ENCODE measurements at places on chromosomes 3 and 15.

DNA sequence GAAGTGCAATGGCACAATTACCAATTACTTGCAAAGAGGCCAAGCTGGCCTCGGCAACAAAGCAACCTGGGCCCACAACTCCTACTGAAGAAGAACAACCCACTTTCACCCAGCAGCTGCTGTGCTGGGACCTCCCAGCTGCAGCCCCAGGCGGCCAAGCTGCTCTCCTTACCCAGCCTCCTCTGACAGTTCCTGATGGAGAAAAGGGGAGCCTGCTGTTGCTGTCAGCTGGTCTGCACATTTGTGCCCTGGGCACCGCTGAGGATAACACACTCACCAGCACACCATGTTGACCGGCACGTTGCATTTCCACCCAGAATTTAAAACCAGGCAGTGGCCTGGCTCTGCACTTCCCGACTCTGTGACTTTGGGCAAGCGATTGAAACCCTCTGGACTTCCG lies 33.6 kb downstream of the SSUH2 start:
- no peak for DNase-seq

- peak; percentile 63 for DNase-seq
Measured at GRCh38 chr3:182683453-182683852, 109.9 kb upstream of the ATP11B start.

DNA sequence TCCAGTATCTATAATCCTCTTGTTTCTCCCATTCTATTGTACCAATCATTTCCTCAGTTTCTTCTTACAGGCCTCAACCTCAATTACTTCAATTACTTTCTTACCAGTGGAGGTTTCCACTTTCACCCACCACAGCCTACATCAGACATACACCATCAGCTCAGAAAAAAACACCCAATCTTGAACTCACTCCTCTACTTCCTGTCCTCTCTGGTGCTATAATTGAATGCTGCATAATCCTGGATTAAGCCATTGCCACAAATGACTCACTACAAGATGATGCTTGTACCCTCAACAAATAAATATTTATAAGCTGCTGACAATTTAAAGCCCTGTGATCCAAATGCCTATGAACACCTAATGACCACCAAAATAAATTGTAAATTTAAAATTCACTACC lies 18.5 kb downstream of the RYK start:
- no peak for DNase-seq

DNA sequence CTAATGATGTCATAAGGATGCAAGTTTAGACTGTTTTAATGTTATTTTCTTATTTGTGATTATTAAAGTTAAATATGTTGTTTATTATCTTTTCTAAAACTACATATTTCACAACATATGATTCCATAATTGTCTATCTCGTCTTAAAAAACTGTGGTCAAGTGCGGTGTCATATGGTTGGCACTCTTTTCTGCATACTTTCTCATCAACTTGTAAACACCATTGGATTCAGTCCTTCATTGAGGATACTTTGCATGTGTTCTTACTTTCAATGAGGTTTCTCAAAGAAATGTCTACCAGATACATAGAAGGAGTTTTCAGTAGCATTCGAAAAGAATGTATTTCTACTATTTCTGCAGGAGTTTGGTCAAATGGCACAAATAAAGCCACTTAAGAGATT lies 22.0 kb upstream of the ALPK3 start:
- DNase-seq, result no peak

GRCh38 chr15:76974456-76975036 lies 20.4 kb upstream of the PSTPIP1 start:
- DNase-seq, result no peak

- DNase-seq, result no peak
Measured at GRCh38 chr3:196246612-196247308, 30.4 kb downstream of the SLC51A start.

DNA sequence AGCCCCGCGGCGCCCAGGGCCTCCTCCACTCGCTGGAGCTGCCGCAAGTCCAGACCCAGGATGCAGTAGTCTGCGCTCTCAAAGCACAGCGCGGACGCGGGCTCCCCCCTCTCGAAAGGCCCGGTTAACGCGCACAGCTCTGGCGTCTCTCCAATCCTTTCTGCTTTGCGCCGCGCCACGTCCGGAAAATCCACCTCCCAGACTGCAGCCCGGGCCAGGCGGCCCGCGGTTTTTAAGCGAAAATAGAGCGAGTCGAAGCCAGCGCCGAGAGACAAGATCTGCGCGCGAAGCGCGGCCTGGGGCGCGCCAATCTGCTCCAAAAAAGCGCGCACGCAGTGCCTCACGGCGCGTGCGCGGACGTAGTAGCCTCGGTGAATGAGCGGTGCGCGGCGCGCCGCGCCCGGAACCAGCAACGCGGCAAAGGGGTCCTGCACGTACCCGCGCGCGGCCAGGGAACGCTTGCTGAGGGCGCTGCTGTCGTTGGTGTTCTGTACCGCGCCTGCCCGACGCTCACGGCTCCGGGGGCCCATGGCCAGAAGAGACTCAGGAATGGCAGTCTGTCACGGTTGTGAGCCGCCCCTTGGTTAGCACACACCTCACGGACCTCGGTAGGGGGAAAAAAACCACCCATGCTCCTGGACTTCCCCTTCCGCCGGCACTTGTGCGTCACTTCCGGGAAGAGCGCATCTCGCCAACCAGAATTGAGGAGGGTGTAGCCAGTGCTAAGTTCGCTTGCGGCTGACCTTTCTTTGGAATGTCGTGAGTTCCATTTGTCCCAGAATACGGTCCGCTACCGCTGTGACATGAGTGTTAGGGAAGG lies at the start of gene LCMT2:
Gene LCMT2, minus strand, starts transcription at position 614 of the 820 bp plus-strand sequence. Its CDS starts 84 bp downstream, at position 530.
- DNase-seq, result peak; percentile 91

GRCh38 chr3:44510000-44510368 lies 32.5 kb upstream of the ZNF445 start:
- DNase-seq, result no peak

DNA sequence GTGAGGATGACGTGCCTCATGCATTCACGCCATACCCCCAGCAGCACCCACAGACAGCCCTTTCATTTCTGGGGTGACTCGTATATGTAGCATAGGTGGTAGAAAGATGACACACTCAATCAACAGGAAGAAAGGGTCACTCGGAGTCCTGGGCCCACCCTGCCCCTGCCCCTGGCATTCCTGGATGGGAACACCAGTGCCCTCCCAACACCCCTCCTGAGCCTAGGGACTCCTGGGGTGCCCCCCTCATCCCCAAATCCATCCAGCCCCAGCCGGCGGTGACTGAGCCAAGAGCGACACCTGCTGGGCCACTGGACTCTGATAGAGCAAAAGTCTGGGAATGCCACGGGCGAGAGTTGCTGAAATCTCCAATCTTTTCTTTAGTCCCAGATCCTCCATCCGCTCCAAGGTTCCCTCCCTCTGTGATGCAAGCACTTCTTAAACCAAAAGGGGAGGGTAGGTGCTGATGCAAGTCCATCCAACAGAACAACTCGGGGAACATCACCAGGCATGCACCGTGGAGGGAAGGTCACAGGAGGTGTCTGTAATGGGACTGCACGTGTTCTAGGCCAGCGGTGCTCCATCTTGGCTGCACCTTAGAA lies 31.1 kb downstream of the ACAN start:
- peak; percentile 20 for DNase-seq

DNA sequence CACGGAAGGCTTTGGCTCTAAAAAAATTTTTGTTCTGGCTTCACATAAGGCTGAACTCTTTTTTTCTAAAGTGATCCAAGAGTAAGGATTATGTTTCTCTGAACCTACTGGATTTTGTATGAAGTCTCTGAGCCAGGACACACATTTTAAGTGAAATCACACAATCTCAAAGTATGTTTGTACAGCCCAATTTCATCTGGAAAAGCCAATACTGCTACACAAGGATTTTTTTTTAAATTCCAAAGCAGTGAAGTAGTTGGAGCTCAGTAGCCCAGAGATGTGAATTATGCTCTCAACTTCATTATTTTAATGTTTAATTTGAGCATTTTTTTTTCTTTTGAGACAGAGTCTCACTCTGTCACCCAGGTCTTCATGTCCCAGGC lies 243.9 kb downstream of the FAM43A start:
- no peak for DNase-seq

- no peak for DNase-seq
Measured at GRCh38 chr3:67018105-67018788, 20.1 kb downstream of the KBTBD8 start.

- no peak for DNase-seq
Measured at GRCh38 chr3:76308541-76308940, 523.2 kb upstream of the ZNF717 start.

DNA sequence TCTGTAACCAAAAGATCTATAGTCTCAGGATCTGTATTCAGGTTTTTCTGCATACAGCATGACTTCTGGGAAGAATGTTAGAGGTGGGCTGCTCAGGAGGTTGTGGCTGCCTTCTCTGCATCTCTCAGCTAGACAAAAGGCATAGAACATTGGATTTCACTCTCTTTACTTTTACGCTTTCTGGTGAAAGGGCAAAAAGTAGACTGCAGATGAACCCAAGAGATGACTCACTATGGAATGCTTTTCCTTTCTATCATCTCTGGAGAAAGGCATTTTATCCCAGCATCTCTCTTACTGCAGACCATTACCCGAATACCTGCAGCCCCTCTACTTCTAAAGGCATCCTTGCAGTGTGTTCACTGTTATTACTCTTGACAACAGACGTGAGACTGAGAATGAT lies 222.2 kb downstream of the WNT5A start:
- DNase-seq, result no peak

- DNase-seq, result no peak
Measured at GRCh38 chr3:49157289-49157688, 8.8 kb downstream of the CCDC71 start.

GRCh38 chr15:58260205-58260724 lies 122.1 kb downstream of the AQP9 start:
- DNase-seq, result no peak
